ENCODE measurements at places on chromosomes 6 and 20.

- DNase-seq, result no peak
These were observed 5.8 kb downstream of the FLRT3 start for GRCh38 chr20:14331646-14332045.

DNA sequence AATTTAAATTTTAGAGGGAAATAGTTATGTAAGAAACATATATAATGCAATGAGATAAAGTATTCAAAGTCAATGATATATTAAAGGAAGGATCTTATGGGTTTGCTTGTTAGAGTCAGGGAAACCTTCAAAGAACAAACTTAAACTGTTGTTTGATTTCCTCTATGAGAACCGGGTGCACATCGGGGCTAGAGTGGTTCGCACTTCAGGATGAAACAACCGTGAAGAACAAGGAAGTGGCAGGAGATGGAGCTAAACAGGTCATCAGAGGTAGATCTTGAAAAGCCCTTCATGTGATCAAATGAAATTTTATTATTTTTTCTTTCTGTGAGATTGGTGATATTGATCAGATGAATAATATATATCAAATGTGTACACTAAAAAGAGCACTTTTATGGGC lies 951.9 kb upstream of the FLRT3 start:
- DNase-seq, result no peak

DNA sequence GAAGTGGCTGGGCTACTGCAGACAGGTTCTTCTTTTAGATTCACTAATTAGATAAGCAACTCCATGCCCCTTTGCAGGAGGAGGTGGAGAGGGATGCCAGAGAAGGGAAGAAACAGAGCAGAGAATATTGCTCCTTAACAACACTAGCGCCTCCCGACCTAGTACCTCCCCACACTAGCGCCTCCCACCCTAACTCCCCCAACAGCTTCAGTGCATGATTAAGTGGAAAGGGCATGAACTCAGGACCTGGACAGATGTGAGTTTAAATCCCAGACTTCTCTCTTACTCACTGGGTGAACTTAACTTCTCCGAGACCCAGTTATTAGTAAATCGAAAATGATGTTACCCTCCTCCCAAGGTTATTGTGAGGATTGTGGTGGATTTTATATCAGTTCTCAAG lies 25.7 kb downstream of the STX11 start:
- DNase-seq, result no peak

- DNase-seq, result peak; percentile 50
These were observed 73.9 kb downstream of the RAMACL start for GRCh38 chr6:166512567-166512966.

- no peak for DNase-seq
These were observed 363.7 kb downstream of the CDH4 start for GRCh38 chr20:61615806-61616205.

- DNase-seq, result no peak
These were observed 78.1 kb downstream of the LRFN2 start for GRCh38 chr6:40509086-40509485.

- DNase-seq, result no peak
These were observed 71.4 kb downstream of the FOXA2 start for GRCh38 chr20:22512911-22513489.

DNA sequence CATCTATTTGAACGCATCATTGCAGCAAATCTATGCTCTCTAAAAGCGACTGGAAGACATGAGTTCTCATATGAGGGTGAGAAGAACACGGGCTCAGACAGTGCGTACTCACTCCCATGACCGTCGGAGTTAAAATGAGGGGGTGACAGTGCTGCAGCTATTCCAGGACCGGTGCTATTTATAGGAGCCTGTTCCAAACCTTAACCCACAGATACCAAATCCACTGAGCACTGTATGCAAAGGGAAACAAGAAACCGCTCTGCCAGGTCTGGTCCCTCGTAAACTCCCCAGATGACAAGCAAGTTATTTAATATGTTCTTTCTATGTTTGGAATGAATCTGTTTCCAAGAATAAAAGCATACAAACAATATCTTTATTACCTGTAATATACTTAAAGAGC lies 22.9 kb downstream of the PPP1R3G start:
- DNase-seq, result no peak

All from NAMALWA (cell line).